Spinal cord (tissue), 10 donors: ENCODE measurements at places on chromosomes 12 and 14. TPM values are rescaled to one million over a fixed set of nuclear protein-coding genes. Genes with fewer than 3 reads are reported as not detected.

GRCh38 chr12:5022025-5022424 lies 21.7 kb upstream of the KCNA5 start:
- H3K4me3 ChIP-seq = no peak overlapping the region
- H3K27ac ChIP-seq = no peak overlapping the region
- H3K4me1 ChIP-seq = peaks cover 4% of the 10 kb centered on the region

GRCh38 chr14:75032939-75033338 lies 18.3 kb downstream of the MLH3 start:
- H3K4me1 ChIP-seq = no peaks in the 10 kb centered on the region
- peaks cover 29% of the 10 kb centered on the region for H3K36me3 ChIP-seq
- no peak overlapping the region for H3K27ac ChIP-seq
- no peak for DNase-seq
- no peaks in the 10 kb centered on the region for H3K27me3 ChIP-seq

HHIPL1 gene
- total RNA-seq = 4.8 TPM

GRCh38 chr14:91521061-91521640 lies 11.0 kb upstream of the PPP4R3A start:
- DNase-seq = no peak
- no peak overlapping the region for H3K4me3 ChIP-seq
- H3K27ac ChIP-seq = no peak overlapping the region
- H3K4me1 ChIP-seq = no peaks in the 10 kb centered on the region
- H3K27me3 ChIP-seq = no peaks in the 10 kb centered on the region
- no peaks in the 10 kb centered on the region for H3K36me3 ChIP-seq

DNA sequence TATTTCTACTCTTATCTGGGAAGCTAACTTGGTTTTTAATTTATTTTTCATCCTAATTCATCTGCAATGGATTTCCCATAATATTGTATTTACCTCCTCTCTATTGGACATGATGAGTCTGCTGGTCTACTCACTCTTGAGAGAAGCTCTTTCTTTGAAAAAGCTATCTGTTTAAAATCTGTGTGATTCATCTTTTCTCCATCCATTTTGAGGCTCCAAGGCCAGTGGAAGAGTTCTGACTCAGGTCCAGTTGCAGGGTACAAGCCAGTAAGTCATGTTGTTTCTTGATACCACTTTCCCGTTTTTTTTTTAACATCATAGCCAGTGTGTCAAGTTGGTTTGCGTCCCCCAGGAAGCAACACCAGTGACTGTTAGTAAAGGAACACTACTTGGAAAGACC lies 160.3 kb upstream of the BMP4 start:
- DNase-seq = no peak
- no peak overlapping the region for H3K4me3 ChIP-seq
- H3K4me1 ChIP-seq = no peaks in the 10 kb centered on the region
- H3K36me3 ChIP-seq = no peaks in the 10 kb centered on the region
- no peak overlapping the region for H3K27ac ChIP-seq
